ENCODE measurements at places on chromosomes 5 and 9.
A peak's percentile ranks its signal among the peaks of the same experiment; 100 is the strongest.

DNA sequence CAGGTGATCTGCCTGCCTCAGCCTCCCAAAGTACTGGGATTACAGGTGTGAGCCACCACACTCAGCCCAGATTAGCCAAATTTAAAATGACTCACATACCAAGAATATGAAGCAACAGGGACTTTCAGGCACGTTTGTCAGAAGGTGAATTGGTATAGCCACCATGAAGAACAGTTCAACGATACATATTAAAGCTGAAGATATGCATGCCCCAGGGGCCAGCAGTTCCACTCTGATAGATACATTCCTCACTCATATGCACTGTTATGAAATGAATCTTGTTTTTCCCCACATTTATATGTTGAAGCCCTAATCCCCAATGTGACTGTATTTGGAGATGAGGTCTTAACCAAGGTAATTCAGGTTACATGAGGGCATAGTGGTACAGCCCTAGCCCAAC lies 22.5 kb downstream of the SLC35D2 start:
- DNase-seq, result no peak

DNA sequence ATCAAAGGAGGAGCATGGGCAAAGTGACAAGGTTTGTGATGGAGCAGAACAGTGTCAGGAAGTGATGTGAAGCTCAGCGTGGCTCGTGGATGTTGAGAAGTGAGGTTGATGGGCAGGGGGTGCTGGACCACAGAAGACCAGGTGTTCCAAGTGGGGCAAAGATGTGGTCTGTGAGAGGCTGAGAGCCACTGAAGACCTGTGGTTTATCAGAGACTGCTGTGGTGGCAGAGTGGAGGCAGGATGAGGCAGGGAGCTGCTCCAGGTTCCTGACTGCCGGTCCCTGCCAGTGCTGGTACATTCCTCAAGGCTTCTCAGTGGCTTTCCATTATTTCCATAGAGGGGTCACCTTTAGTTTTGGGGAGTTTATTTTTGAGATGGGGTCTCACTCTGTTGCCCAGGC lies 19.1 kb downstream of the PALM2AKAP2 start:
- DNase-seq, result no peak

DNA sequence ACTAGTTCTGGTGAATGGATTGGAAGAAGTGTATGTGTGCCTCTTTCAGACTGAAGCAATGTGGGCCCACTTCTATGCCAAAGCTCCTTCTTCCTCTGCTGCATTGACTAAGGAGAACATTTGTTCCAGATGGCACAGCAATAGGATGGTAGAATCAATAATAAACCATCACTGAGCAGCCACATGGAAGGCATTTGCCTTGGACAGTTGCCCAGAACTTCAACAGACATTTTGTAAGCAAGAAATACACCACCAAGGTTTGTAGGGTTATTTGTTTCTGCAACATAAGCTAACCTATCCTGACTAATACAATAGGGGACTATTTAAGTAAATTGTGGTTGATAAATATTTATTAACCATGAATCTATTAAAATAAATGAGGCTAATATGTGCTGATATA lies 37.7 kb upstream of the CSNK1G3 start:
- no peak for DNase-seq

GRCh38 chr5:150497274-150497988 lies 10.5 kb upstream of the NDST1 start:
- DNase-seq, result no peak

GRCh38 chr9:89794918-89795317 lies 190.1 kb downstream of the GADD45G start:
- DNase-seq, result no peak

- no peak for DNase-seq
Measured at GRCh38 chr9:132590318-132591182, 8.1 kb downstream of the BARHL1 start.

DNA sequence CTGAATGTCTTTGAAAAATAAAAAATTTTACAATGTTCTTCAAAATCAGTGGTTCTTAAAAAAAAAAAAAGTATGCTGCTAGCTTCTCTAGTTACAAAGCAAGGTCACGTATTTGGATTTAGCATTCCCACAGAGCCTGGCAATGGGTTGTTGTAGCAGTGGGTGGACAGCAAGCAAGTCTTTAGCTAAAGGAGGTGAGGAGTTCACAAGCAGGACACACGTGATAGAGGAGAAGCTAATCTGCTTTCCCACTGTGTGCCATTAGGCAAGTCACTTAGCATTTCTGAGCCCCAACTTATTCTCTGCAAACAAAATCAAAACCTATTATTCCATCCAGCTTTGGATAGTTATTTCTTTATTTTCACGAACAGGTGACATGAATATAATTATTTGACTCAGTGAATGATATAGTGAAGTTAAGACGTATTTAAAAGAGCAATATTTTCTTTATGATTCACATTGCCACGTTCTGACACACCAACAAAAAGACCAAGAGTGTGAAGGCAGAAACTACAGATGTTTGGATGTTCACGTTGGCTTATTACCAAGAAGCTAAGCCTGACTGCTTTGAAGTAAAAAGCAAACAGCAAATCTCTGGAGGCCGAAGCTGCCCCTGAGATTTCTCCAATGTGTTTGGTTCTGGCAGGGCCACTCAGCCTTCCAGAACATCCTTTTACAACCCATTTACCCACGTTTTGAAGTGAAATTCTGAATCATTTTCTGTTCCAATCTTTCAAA lies 612.1 kb upstream of the CDH6 start:
- no peak for DNase-seq

GRCh38 chr9:126149661-126150060 lies 177.0 kb upstream of the MVB12B start:
- no peak for DNase-seq

- peak; percentile 88 for DNase-seq
Measured at GRCh38 chr9:126704892-126705766, 91.4 kb downstream of the LMX1B start.

- DNase-seq, result no peak
Measured at GRCh38 chr5:158619083-158619788, 480.5 kb downstream of the EBF1 start.

DNA sequence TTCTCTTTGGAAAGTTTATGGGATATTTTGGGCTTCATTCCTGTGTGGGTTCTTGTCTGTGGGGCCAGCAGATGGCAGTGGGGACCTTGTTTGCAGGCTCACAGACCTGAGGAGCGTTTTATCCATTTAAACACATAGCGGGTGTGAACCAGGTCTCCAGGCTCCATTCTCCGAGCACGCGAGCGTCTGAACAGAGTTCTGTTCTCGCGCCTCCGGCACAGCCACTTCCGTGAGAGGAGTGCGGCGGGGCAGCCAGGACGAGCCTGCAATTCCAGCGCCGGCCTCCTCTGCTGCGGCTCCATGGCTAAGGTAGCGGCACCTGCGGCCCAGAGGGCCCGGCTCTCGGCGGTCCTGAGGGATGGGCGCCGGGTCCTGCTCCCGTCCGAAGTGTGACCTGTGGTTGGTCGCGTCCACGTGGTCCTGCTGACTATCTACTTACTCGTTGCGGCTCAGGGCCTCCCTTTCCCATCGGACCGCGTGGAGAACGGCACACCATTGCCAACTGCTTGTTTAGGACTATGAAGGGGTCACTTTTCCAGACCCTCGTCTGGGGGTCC lies 7.3 kb downstream of the NRARP start:
- no peak for DNase-seq

All from stimulated activated naive CD8-positive, alpha-beta T cell treated with anti-CD3 and anti-CD28 coated beads, Interleukin-15, Interleukin-2, amounts not matched to agents 100 U/mL and 50 U/mL, for 24 hours (primary cell).